ENCODE measurements at places on chromosomes 2 and 18.

DNA sequence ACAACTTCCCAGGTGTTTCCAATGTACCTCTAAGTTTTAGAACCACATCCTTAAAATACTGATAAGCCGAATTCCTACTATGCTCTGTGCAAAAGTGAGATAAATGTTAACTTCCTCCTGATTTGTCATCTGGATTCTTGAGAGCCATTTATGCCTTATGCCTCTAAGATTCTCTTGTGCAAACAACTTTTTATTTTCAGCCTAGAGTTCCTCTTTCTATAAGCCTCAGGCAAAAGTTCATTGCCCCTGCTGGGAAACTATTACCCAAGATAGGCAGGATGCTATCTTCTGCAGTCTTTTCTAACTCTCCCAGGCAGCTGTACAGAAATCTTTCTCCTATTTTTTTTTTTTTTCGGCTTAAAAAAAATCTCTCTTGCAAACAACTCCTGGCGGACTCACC is 216.1 kb downstream of the KCNJ3 start:
- DNase-seq, result no peak

- no peak for DNase-seq
These were observed 64.6 kb downstream of the ZC3H6 start for GRCh38 chr2:112339986-112340385.

GRCh38 chr2:222734703-222735014 is 63.2 kb downstream of the MOGAT1 start:
- DNase-seq, result no peak

DNA sequence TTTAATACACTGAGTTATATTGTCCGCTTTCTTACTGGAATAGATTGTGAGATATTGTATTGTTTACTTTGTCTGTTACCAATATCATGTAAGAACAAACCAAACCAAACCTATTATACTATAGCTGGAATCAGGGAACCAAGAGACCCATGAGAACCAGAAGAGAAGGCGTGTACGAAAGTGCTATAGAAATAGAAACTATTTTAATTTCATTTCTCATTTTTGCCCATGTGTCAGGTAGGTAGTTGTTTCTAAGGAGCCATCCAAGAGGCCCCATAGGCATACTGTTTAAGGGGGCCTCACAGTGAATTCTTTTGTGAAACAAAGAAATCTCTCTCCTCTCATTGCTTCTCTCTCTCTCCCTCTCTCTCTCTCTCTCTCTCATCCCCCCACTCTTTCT is 363.6 kb downstream of the RNF144A start:
- no peak for DNase-seq

DNA sequence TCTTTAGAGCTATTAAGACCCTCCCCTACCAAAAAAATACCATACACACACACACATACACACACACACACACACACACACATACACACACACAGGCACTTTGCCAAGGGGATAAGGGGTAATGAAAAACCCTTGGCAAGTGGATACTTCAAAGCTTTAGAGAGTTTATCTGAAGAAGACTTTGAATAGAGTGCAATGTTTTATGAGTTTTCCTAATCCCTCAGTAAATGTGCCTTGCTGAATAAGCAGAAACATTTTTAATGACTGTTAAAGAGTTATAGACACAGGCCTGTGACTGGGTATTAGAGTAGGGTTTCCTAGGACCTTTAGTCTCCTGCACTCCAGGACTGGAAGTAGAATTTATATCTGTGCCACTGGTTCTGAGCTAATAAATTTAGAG is 75.5 kb upstream of the CTAGE1 start:
- no peak for DNase-seq

DNA sequence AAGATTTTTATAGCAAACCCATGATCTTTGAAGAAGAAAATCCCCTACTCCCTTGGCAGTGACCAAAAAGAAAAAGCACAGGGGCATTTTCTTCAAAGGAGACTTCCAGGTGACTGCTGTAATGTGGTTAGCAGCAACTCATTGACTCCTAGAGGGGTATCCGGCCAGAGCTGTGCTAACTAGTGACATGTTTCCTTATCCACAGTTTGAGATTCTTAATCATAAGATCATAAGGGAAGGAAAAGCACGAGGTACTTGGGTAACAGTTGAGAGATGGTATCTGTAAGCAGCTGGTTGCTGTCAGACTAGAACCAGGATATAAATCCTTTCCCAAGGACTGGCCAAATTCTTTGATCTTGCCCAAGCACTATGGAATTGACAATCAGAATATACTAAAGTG is 124.7 kb downstream of the MREG start:
- DNase-seq, result no peak

- DNase-seq, result no peak
These were observed 84.1 kb upstream of the NABP1 start for GRCh38 chr2:191593622-191594385.

- no peak for DNase-seq
These were observed 148.3 kb downstream of the AQP4 start for GRCh38 chr18:26717123-26717719.

GRCh38 chr2:37644191-37644590 is 27.3 kb downstream of the CDC42EP3 start:
- DNase-seq, result no peak

All from NCI-H2029 (cell line).